ENCODE measurements at places on chromosomes 5 and 9.

DNA sequence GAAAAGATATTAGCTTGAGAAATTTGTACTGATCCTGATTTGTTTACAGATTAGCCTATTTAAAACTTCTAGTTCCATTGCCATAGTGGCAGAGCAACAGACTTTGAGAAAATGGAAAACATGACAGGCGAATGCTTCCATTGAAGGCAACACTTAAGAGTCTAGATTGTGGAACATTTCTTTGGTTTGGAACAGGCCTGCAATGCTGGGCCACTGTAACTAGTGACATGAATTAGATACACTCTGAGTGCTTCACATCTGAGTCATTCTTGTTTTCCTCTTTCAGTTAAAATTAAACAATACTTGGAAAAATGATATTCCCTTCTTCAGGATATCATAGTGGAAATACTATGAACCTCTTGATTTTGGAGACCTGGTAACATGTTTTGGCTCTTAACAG, 453.6 kb upstream of the TUSC1 start:
- no peak for DNase-seq

DNA sequence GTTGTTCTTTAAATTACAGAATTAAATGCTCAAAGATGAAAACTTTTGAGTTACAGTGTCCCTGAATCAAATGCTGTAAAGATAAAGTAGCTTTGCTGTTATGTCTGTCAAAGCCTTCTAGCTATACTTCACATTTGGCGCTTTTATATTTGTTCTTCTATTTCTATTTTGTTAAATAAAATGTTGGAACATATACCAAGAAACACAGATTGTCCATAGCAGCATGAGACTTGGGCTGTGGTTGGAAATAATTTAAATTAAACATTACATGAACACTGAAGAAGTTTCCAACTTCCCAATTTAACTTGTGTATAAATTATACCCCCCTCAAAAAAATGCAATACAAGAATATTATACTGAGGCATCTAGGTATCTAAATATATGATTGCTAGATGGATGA, 249.8 kb downstream of the NR2F1-AS1 start:
- DNase-seq: no peak

GRCh38 chr9:36551910-36552309, 20.8 kb upstream of the MELK start:
- no peak for DNase-seq

DNA sequence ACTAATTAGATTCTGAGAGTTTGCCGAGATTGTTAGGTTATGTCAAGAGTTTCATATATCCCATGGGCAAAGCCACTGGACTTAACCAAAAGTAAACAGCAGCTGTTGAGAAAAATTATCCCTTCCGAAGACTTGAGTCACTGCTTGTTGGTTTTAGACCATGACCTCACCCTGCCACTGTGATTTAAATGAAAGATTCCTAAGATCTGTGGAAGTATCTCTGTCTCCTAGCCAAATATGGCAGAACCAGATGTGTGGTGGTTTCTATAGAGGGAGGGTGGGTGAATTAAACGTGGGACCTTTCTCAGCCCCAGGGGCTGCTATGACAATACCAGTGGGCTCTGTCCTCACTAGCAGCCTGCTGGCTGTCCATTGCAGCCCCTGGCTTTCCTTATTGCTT, 19.3 kb downstream of the DMRT3 start:
- DNase-seq: no peak

GRCh38 chr9:84697509-84698114, 28.1 kb downstream of the NTRK2 start:
- DNase-seq: peak; percentile 25

DNA sequence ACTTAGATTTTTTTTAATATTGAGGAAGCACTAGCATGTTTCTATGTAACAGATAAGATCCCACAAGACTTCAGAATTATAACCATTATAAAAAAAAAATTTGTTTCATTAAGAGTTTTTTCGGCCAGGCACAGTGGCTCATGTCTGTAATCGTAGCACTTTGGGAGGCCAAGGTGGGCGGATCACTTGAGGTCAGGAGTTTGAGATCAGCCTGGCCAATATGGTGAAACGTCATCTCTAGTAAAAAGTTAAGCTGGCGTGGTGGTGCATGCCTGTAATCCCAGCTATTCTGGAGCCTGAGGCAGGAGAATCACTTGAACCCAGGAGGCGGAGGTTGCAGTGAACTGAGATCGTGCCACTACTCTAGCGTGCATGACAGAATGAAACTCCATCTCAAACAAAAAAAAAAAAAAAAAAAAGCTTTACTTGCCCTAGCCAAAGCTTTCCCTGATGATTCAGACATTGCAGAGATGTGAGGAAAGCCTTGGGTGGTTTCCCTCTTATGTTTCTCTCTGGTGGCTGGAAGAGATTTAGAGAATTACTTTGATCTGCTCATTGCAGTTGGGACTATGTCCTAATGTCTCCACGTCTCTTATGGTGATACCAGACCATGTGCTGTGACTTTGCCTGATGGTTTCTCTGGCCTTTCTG, 65.4 kb downstream of the EGFLAM start:
- no peak for DNase-seq

GRCh38 chr5:73233461-73234203, 60.6 kb downstream of the TMEM174 start:
- DNase-seq: no peak

DNA sequence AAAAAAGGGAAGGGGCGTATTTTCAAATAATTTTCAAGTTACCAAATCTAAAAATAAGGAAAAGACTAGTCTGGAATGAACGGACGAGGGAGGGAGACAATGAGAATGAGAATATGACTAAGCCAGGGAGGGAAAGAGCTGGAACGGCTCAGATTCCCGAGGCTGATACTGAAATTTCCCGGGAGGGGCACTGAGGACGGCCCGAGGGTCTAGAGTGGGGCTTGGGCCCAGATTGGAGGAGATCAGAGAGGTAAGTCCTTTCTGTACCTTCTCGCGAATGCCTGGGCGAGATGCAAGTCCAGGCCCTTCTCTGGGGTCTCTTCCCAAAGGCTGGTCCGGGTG, 3.4 kb upstream of the CCIN start:
- DNase-seq: no peak

DNA sequence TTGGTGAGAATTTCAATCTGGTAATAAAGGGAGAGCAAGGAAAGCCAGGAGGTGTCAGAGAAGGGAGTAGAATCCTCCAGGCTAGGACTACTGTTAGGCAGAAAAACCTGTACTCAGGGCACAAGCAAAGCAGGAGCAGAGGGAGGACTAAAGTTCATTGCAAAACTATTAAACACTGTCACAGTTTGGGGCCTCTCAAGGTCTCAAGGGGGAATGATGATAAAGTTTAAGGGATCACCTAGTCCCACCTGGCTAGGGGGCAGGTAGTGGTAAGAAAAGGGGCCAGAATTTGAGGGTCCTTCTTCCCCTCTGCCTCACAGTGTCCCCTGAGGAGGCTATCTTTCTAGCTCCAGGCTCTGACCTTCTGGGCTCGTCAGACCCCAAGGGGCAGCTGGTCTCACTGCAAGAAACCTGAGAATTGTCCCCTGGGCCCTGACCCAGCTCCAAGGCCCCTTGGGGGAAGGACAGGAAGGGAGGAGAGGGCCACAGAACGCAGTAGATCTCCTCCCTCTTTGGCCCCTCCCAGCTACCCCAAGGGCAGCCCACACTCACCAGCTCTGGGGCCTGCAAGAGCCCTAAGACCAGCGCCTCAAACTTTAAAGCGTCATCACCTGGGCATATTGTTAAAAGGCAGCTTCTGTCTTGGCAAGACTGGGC, 974 bp downstream of the CCDC69 start:
- no peak for DNase-seq

DNA sequence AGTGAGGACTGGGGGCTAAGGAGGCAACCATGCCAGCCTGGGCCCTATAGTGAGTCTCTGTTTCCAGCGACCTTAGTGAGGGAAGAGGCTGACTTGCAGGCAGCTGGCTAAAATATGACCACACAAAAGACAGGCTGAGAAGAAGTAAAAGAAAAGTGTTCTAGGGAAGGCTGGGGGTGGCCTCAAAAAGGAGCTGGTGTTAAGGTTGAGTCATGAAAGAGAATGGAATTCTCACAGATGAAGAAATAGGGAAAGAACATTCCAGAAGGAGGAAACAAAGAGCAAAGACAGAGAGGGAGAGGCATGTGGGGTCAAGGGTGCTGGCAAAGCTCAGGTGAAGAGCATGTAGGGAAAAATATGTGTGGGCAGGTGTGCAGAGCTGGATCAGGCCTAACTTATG, 302.7 kb upstream of the RFX3 start:
- no peak for DNase-seq

DNA sequence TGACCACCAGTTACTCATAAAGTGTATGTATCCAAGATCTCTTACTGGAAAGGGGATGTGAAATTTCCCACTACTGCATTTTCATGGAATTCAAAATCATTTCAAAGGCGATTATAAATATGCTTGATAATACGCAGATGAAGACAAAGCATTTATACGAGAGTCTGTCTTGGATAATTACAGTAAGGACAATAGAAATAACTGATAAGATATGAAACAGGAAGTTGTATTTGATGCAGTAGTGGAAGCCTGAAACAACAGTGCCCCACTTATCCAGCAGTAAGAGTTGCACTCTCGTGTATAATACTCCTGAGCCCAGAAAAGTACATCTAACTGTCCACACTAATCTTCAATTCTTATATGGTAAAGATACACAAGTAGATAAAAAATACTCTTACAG, 188.7 kb upstream of the POU5F2 start:
- DNase-seq: no peak

GRCh38 chr5:38371596-38371995, 113.2 kb downstream of the EGFLAM start:
- DNase-seq: no peak

GRCh38 chr5:156254196-156254595, 72.8 kb upstream of the SGCD start:
- DNase-seq: no peak

GRCh38 chr9:34575862-34576596, 13.5 kb downstream of the CNTFR start:
- no peak for DNase-seq

- DNase-seq: no peak
These were observed 463.6 kb upstream of the MEF2C start for GRCh38 chr5:89346573-89346972.

DNA sequence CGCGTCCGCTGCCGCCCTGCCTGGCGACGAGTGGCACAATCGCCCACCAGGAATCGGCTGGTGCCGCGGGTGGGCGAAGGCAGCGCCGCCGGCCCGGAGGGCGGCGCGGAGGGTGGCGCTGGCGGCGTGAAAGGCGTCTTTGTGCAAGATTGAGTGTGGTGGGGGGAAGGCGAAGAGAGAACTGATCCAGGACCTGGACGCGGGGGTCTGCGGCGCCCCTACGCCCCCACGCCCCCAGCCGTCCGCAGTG, 4.6 kb upstream of the RGMB start:
- DNase-seq: no peak

DNA sequence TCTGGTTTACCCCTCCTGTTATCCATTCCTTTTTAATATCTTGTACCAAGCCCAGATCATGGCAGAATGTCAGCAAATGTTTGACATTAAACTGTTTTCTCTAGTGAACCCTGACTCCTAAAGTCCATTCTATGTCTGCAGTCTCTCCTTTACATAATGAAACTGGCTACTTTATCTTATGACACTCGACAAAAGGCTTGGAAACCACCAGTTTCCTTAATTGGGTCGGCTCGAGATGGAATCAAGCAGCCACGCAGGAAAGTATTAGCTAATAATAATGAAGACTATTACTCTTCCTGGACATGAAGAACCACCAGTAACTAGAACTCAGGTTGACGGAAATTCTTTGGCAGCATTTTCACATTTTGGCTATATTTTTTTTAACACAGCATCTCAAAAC, 17.5 kb downstream of the DAP start:
- DNase-seq: no peak

- DNase-seq: no peak
These were observed 267.8 kb upstream of the ZNF608 start for GRCh38 chr5:125014202-125014601.

DNA sequence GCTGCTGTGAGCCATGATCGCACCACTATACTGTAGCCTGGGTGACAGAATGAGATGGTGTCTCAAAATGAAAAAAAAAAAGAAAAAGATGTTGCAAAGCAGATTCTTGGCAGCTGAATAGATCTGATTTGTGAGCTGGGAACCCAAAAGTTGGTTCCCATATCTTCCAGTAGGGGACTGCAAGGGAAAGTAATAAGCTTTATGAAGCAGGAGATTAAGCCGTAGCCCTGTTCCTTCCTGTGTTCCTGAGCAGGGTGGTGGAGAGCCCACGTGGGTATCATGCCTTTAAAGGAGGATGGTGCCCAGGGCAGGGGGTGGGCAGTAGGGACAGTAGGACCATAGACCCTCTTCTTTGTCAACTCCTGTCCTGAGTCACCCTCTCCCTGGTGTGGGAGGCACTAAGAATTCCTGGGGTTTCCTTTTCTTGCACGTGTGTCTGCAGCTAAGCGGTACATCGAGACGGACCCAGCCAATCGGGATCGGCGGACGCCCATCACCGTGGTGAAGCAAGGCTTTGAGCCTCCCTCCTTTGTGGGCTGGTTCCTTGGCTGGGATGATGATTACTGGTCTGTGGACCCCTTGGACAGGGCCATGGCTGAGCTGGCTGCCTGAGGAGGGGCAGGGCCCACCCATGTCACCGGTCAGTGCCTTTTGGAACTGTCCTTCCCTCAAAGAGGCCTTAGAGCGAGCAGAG, 37.9 kb downstream of the STOM start:
- no peak for DNase-seq

- DNase-seq: no peak
These were observed 26.1 kb upstream of the ANXA6 start for GRCh38 chr5:151183456-151184245.

DNA sequence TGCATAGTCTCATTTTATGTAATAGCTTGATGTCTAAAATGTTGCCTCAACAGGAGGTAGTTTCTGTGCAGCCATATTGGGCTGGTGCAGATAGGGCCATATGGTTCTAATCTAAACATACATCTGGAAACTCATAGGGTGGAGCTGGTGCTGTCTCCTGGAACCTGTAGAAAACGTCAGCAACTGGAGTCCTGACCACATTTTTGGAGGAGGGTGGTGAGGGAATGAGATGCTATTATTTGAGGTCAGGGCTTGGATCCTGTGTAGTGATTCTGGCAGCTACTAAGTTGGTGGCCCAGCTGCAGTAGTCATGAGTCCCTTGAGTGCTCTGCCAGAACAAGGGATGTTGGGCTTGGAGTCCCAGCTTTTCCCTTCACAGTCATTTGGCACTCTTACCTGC, 14.1 kb downstream of the MAN2A1 start:
- DNase-seq: no peak

- no peak for DNase-seq
These were observed 11.1 kb upstream of the PAIP1 start for GRCh38 chr5:43567967-43568366.

- no peak for DNase-seq
These were observed 14.4 kb upstream of the CDC20B start for GRCh38 chr5:55187370-55187769.

DNA sequence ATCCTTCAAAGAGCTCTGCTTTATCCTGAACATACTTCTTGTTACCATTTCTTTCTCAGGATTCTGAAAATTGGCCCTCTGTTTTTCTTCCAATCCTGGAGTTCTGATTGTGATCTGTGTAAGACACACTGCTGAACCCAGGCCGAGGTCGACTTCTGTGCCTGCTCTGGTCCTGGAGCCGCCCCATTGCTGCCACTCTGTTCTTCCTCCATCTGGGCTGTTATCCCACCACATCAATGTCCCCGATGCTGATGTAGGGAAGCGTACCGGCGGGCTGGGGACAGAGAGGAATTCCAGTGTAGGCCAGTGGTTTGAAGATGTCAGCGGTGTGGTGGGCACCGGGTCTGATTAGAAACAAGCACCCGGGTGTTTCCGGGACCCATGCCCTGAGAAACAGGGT, 102.5 kb downstream of the LIFR start:
- DNase-seq: no peak

- no peak for DNase-seq
These were observed 30.3 kb downstream of the NDUFS4 start for GRCh38 chr5:53590759-53591158.

GRCh38 chr5:50691399-50692016, 25.1 kb downstream of the PARP8 start:
- no peak for DNase-seq
